Fibroblast of lung (primary cell): ENCODE measurements at places on chromosomes 11 and 22.

- DNase-seq: peak; percentile 58
These were observed 197.7 kb downstream of the CASP12 start for GRCh38 chr11:104700609-104701008.

- no peak for DNase-seq
These were observed 8.2 kb upstream of the HBE1 start for GRCh38 chr11:5277807-5278382.

- DNase-seq: peak; percentile 77
These were observed 44.7 kb downstream of the CCDC90B start for GRCh38 chr11:83241291-83241946.

DNA sequence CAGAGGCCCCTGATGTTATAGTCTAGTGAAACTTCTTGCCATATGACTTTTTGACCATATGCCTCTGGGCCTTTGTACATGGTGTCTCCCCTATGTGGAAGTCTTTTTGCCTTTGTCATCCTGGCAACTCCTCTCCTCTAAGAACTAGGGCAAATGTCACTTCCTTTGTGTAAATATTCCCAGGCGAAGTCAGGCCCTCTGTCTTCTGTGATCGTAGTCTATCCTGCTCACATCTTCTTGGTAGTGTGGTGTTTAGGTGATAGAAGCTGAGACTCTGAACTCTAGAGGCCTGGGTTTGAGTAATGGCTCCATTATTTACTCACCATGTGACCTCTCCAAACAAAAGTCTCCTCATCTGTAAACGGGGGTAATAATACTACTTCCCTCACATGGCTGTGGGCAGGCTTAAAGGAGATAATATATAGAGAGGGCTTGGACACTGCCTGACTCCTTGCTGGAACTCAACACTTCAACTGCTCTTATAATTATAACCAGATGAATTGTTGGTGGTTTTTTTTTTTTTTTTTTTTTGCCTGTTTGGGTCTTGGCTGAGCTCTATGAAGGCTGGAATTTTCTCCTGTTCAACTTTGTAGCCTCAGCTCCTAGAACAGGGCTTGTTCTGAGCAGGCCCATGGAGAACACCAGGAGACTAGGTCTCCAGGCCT is 43.8 kb downstream of the INSC start:
- DNase-seq: peak; percentile 58

DNA sequence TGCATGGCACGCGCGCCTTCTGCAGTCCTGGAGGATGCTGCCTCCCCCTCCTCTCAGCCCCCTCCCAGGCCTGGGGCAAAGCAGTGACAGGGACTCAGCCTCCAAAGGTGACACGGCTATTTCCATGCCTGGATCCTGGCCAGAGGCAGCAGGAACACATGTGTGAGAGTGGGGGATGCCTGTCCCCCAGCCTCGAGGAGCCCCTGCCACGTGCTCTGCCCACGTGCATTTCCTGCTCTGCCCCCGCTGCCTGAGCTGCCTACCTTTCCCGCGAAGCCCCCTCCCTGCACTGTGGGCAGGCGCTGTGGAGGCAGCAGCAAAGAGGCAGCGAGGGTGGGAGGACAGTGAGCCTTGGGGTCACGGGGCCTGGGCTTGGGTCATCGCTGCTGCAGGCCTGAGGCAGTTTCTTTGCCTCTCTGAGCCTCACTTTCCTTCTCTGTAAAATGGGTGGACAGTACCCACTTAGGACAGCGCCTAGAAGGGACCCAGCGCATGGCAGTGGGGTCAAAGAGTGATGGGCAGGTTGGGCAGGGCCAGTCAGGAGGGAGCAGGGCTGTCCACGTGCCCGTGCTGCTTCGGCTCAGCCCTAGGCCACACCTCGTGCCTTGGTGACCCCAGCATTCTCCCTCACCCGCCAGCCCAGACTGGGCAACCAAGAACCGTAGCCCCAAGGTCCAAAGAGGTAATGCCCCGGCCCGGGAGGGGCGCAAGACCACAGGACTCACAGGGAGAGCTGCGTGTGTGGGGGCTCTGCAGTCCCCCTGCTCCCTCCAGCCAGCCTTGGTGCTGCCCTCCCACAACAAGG is 48.6 kb downstream of the FLRT1 start:
- DNase-seq: no peak

- DNase-seq: peak; percentile 38
These were observed at the start of gene P2RY2 for GRCh38 chr11:73218106-73218829. Gene P2RY2 (plus strand): TSS chr11:73218281. CDS start chr11:73234160, 15,879 bp downstream.

GRCh38 chr11:74123008-74123448 is 47.8 kb downstream of the C2CD3 start:
- DNase-seq: no peak

GRCh38 chr11:71180694-71181470 is 71.5 kb downstream of the SHANK2 start:
- DNase-seq: no peak

- no peak for DNase-seq
These were observed 58.2 kb upstream of the GNAZ start for GRCh38 chr22:23012081-23012622.

GRCh38 chr11:44637487-44637886 is 72.0 kb downstream of the CD82 start:
- no peak for DNase-seq

GRCh38 chr11:11965192-11965591 is 43.2 kb downstream of the DKK3 start:
- no peak for DNase-seq

DNA sequence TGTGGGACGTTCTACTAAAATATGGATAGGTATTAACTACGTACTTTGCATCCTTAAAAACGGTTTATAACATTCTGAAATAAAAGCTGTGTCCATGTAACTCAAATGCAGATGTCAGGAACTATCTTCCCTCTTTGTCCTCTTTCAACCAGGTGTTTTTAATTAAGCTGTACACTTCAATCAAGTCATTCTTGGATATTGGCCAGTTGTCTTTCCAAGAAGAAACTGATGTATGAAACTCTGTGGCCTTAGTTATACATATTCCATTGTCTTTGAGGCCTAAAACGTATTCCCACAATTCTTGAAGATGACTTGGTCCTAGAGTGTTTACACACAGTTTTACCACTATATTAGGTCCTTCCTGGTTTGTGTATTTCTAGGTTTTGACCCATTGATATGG is 249.0 kb upstream of the CNTN5 start:
- DNase-seq: no peak

DNA sequence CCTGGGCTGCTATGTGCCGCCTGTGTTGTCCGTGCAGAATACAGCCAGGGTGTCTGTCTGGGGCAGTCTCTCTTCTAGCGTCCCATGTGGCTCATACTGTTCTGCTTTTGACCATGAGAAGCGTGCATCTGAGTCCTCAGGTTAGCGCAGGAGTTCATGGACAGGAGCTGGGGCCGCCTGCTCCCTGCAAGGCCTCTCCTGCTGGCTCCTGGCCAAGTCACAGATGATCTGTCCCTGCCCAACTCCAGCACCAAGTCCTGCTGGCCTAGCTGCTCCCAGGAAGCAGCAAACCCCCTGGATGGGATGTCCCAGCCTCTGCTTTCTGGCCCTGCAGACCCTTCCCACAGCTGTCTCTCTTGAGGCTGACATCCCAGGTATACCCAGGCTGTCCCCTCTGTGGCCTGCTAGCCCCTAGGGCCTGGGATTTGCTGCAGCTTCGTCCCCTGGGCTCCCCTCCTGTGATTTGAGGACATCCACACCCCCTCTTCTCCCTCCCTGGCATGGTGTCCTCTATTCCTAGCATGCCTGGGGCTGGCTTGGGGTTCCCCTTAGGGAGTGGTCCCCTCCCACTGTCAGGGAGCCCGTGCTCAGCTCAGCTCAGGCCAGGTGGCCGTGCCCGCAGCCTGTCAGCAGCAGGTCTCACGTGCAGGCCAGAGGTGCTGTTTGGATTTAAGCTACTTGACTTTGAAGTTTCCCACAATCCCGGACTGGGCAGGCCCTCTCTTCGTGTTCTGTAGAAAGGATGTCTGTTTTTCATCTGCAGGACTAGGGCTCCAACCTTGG is 17.8 kb downstream of the PRR5 start:
- no peak for DNase-seq

DNA sequence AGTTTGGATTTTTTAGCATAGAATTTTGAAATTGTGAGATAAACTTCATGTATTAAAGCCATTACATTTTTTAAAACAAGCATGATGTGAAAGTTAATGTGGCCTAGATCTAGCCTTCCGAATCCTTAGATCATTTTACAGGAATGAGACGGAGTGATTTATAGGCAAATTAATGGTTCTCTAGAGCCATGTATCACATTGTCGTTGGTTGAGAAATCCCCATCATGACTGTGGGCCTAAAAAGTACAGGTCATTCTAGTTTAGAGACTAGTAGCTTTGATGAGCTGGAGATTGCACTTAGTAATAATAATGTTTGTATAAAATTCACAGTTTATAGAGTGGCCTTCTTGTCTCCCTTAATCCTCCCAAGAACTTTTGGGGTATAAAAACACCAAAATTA is 7.1 kb downstream of the EWSR1 start:
- DNase-seq: no peak

- no peak for DNase-seq
These were observed 193.0 kb downstream of the MSANTD4 start for GRCh38 chr11:105829084-105829483.

GRCh38 chr11:93756748-93757147 is 15.3 kb downstream of the C11orf54 start:
- DNase-seq: no peak

DNA sequence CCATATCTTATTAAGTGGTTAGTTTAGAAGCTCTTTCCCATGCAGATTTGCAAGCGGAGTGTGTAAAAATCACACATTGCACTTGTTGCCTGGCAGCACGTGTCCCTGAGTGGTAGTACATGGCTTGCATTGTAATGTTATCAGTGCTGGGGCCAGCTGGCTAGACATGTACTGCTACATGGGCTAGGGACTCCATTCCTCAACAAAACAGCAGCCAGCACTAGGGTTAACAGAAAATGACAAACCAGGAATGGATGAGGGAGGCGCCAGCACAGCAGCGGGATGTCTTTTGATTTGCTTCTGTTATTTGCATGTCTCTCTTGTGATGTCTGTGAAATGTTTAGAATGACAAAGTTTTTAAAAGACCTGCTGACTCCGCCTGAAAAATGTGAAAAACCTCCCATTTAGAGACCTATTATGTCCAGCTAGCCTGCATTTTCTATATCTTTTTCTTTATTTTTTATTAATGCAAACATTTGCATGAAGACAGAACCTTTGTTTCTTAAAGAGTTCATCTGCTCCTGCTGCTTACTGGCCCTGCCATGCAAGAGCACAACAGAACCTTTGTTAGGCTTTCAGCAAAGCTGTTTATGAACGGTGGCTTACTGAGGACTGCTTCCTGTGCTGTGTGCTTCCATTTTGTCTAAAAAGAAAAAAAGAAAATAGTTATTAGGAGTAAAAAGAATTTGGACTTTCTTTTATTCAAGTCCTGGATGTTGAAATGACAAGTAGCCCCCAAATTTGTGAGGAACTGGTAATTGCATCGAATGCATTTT is 40.7 kb downstream of the CSTPP1 start:
- peak; percentile 17 for DNase-seq

GRCh38 chr11:74689666-74690065 is 41.6 kb downstream of the CHRDL2 start:
- DNase-seq: peak; percentile 51

GRCh38 chr11:33716243-33716642 is 15.6 kb upstream of the C11orf91 start:
- DNase-seq: peak; percentile 31

- DNase-seq: no peak
These were observed 123.1 kb upstream of the SLC5A12 start for GRCh38 chr11:26844963-26845362.

DNA sequence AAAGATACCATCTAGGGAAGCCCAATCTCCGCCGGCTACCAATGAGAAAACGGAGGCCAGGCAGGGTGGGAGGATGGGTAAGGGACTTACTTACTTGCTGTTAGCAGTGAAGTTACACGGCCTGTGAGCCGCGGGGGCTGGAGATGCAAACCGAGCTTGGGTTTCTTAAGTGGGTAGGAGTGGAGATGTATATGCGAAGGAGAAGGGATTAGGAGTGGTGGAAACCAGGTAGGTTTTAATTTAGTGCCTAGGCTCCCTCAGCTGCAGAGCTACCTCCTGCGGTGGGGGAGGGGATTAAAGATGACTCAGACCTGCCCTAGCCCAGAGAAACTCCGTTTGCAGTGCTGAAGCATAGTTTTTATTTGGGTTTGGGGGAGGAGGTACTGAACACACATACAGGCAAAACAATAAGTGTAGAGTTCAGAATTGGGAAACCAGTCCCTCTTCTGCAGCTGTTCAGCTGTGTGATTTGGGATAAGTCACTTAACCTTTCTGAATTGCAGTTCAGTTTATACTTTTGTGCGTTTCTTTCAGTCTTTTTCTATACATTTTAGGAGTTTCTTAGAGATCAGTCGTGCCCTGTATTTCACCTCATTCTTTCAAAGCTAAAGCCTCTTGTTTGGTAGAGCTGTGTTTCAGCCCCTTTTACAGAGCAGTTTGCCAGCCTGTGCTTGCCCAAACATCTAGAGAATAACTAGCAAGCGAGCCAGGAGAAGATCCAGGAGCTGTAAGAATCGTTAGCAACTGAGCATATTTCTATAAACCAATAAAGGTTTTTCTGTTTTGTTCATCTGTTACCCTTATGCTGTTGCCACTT is 596 bp upstream of the TNRC6B start:
- peak; percentile 70 for DNase-seq

GRCh38 chr11:46808799-46809431 is 37.2 kb downstream of the CKAP5 start:
- DNase-seq: peak; percentile 31

GRCh38 chr22:24380220-24380904 is 47.0 kb upstream of the ADORA2A start:
- DNase-seq: no peak

DNA sequence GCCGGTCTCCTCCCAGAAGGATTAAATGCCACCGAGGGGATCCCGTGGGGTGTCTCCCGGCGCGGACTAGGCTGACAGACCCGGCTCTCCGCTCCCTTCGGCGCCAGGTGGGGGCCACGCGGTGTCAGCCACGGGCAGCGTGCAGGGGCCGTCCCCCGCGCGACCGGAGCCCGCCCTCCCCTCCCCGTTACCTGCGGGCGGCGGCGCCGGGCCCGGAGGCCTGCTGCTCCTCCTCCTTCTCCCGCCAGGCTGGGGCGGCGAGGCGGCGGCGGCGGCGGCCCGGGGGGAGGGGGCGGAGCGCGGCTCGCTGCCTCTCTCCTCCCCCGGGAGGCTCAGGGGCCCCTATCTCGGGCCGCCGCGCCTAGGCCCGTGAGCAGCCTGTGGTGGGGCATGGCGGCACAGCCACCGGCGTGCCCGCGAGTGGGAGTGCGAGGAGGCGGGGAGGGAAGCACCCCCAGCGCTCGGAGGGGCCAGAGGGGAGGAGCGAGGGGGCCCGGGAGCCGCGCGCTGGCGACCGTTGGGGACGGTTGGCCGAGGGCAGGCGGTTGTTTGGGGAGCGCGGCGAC is 450 bp downstream of the ZBTB44 start:
- peak; percentile 29 for DNase-seq
